Progenitor cell of endocrine pancreas (in vitro differentiated cells): ENCODE measurements at places on chromosomes 13 and 19.

DNA sequence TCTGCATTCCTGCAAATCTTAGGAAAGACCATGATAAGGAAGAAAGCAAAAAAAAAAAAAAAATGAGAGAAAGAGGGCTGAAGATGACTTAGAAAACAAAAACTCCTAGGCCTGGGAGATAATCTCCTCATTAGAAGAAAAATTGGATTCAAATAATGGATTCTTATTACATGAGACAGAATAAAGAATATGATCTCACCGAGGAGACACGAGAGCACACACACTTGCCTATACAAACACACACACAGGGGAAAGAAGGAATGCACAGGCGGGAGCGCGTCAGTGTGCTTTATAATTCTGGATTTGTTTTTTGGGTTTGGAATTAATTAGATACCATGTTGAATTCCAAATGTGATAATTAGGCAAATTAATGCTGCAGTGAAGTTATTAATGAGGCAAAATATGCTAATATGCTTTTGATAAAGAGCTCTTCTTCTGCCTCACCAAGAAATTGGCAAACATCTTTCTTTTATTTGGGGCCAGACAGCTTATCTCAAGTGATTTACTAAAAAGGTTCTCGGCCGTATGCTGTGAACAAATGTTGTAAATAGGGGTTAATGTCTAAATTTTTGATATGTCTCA lies 36.1 kb upstream of the PCDH8 start:
- DNase-seq = no peak

GRCh38 chr13:67175836-67176459 lies 54.2 kb downstream of the PCDH9 start:
- DNase-seq = no peak

DNA sequence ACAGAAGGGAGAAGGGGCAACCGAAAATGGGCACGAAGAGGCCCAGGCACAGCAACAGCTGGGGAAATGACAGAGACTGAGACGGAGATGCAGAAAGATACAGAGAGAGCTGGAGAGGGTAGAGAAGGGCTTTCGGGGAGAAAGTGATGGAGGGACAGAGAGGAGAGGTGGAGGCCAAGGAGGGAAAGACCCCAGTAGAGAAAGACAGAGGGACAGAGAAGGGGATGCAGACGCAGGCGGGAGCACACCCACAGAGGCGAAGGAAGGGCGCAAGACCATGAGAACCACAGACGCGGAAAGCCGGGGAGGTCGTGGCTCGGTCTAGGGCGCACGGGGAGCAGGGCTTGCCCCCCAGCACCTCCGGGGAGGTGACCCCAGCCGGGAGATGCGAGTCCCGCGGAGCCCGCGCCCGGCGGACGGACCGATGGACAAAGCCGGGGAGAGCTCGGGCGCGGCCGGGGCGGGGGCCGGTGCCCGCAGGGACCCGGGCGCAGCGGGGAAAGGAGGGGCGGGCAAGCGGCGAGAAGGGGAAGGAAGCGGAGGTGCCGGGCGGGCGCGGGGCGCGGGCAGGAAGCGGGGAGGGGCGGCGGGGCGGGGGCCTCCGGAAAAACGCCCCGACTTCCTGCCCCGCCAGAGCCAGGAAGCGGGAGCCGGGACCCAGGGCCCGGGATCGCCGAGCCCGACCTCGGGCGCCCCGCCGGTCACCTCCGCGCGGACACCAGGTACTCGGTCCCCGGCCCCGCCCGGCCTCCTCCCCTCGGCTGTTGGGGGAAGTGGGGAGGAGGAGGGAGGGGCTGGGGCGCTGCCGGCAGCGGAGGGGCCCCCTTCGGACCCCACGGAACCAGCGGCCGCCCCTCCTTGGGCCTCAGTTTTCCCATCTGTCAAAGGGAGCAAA lies at the start of gene ARHGEF1:
Gene ARHGEF1 (plus strand): TSS at position 617 of the 895 bp plus-strand sequence. CDS start 4,899 bp downstream, outside the sequence.
- no peak for DNase-seq

GRCh38 chr13:35292329-35292728 lies 184.2 kb downstream of the MAB21L1 start:
- DNase-seq = no peak

- DNase-seq = no peak
Observed at GRCh38 chr13:73865027-73865426, 269.2 kb downstream of the KLF12 start.

- no peak for DNase-seq
Observed at GRCh38 chr13:43874504-43875092, 4.9 kb downstream of the CCDC122 start.

GRCh38 chr13:112965573-112966115 lies 3.4 kb upstream of the MCF2L start:
- DNase-seq = no peak

DNA sequence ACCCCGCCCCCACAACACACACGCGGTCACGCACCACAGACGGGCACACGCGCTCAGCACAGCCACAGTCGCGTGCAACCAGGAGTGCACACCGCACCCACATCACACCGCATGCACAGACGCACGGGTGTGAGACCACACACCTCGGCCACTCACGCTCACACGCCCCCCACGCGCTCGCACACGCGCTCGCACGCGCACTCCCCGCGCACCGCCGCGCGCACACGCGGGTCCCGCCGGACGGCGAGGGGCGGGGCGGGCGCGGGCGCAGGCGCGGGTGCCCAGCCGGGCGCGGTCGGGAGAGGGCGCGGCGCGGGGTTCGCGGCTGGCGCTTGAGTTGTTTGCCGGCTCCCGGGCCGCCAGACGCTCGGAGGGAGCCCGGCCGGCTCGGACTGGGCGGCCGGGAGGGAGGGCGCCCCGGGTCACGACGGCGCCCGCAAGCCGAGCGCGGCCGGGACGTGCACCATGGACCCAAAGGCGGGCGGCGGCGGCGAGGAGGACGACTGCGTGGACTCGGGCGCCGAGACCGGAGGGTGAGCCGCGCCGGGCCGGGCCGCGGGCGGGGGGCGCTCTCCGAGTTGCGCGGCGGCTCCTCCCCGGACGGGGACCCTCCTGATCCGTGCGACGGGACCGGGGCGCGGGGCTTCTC lies at the start of gene FAM124A:
Gene FAM124A (plus strand): TSS at position 362 of the 649 bp plus-strand sequence. CDS start 104 bp downstream, at position 466.
- DNase-seq = peak; percentile 54

- DNase-seq = no peak
Observed at GRCh38 chr19:13165162-13165997, 15.2 kb downstream of the IER2 start.

GRCh38 chr19:39004403-39004802 lies 27.9 kb downstream of the FBXO27 start:
- no peak for DNase-seq

DNA sequence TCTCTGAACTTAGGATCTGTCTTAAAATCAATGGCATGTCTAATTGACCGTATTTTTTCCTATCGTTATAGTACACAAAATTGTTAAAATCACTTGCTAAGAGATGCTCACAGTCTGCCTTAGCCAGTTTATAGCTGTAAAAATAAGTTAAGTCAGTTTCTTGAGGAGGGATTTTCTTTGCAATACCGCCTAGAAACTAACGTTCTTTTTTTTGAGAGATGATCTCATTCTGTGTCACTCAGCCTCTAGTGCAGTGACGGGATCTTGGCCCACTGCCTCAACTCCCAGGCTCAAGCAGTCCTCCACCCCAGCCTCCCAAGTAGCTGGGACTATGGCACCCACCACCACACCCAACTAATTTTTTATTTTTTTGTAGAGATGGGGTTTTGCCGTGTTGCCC lies 4.4 kb downstream of the CKAP2 start:
- DNase-seq = no peak

DNA sequence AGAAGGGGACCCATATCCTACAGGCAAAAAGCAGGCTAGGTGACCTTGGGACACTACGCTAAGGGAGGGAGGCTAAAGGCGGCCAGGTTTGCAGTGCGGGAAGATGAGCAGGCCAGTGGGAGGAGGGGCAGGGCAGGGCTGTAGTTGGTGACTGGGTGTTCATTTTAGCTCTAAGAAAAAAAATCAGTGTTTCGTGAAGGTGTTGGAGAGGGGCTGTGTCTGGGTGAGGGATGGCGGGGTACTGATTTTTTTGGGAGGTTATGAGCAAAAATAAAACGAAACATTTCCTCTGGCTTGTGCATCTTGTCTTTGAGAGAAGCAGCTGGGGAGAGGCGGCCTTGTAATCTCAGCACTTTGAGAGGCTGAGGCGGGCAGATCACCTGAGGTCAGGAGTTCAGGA lies 4.3 kb upstream of the NUP62 start:
- no peak for DNase-seq

DNA sequence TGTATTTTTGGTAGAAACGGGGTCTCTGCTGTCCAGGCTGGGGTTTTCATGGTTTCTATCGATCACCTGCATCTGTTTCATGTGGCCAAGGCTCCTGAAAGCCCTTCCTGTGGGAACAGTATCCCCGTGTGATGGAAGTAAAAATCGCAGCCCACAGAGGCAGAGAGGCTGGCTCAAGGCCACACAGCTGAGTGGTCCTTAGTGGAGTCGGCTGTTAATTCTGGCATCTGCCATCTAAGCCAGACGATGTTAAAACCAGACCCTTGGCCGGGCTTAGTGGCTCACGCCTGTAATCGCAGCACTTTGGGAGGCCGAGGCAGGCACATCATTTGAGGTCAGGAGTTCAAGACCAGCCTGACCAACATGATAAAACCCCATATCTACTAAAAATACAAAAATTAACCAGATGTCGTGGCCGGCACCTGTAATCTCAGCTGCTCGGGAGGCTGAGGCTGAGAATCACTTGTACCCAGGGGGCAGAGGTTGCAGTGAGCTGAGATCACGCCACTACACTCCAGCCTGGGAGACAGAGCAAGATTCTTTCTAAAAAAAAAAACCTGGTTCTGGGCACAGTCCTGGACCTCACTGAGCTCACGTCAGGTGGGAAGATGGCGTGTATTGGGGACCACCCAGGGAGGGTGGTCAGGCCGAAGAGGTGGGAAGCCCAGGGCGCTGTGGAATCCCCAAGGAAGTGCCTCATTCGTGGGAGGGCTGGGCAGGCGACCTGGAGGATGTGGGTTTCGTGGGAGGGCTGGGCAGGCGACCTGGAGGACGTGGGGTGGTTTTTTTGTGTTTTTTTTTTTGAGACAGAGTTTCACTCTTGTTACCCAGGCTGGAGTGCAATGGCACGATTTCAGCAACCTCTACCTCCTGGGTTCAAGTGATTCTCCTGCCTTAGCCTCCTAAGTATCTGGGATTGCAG lies 18.5 kb upstream of the MISP start:
- no peak for DNase-seq

DNA sequence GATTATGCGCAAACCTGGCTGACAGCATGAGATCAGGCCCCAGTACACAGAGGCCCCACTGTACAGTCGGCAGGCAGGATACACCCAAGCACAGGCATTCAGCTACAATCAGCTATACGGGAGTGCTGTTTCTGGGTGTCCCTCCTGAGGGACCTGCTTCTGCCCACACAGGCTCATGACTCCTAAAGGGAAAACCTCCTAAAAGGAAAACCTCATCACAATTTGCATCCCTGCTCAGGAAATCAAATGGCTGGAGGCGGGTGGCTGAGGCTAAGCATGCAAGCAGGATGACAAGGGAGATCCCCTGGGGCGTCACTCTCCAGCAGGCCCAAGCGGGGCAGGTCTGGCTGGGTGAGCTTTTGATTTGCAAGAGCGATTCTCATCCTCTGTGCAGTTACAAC lies 99.8 kb downstream of the CRYL1 start:
- DNase-seq = no peak

DNA sequence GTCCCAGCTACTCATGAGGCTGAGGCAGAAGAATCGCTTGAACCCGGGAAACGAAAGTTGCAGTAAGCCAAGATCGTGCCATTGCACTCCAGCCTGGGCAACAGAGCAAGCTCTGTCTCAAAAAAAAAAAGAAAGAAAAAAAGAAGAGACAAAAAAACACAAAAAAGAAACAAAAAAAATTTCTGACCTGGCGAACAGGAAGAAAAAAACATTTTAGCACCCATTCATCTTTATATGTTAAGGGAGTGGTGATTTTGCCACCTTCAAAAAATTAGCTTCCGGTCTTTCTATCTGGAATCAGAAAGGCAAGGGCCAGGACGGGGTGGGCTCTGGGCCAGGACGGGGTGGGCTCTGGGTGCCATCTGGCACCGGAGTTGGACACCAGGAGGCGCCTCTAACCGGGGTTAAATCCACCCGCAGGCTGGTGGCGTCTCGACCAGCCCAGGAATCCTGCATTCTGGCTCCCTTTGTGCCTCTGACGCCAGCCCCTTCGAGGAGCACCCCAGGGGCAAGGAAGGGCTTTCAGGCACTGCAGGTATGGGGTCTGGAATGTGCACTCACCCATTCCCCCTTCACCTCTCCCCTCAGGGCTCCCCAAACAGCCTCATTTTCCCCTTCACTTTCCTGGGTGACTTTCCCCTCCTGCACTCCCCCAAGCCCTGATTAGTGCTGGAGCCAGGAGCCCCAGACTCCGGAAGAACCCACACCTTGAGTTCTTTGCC lies 10.4 kb upstream of the ZSWIM4 start:
- DNase-seq = peak; percentile 40

- no peak for DNase-seq
Observed at GRCh38 chr13:84446972-84447639, 564.8 kb upstream of the SLITRK1 start.
